Stimulated activated CD8-positive, alpha-beta memory T cell treated with anti-CD3 and anti-CD28 coated beads, Interleukin-4, amount 100 ng/mL, for 48 hours (primary cell): ENCODE measurements at places on chromosomes 12 and 14.

GRCh38 chr12:120757226-120757742 lies 31.7 kb downstream of the ACADS start:
- no peak for DNase-seq

DNA sequence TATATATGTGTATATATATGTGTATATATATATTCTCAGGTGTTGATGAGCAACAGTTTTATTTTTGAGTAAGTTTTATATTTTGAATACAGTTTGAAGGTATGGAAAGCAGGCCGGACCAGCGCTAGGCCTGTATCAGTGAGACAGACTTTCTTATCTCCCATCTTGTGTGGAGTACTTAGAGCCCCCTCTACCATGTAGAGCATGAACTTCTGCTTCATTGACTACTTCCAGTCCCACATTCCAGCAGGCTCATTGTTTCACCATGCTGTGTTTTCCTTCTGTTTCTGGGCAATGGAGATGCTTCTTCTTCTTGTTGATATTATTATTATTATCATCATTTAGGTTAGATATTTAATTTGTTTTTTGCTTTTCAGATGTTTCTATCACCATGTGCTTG lies 76.4 kb downstream of the SLC16A7 start:
- DNase-seq, result no peak

- no peak for DNase-seq
These were observed 46.0 kb upstream of the PLBD1 start for GRCh38 chr12:14613718-14614117.

- no peak for DNase-seq
These were observed 41.0 kb downstream of the GSC start for GRCh38 chr14:94728950-94729349.

- DNase-seq, result no peak
These were observed 388.0 kb downstream of the VRK1 start for GRCh38 chr14:97185186-97185585.

- DNase-seq, result no peak
These were observed 100.2 kb downstream of the TTC7B start for GRCh38 chr14:90715993-90716392.

- no peak for DNase-seq
These were observed 23.7 kb downstream of the HEBP1 start for GRCh38 chr12:12976366-12976765.

DNA sequence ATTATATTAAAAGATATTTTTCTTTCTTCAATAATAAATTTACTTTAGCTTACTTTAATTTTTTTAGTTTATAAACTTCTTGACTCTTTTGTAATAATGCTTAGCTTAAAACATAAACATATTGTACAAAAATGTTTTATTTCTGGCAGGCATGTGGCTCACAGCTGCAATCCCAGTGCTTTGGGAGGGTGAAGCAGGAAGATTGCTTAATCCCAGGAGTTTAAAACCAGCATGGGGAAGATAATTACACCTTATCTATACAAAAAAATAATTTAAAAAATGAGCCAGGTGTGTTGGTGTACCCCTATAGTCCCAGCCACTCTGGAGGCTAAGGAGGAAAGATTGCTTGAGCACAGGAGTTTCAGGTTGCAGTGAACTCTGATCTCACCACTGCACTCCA lies 120.7 kb downstream of the GPHN start:
- no peak for DNase-seq

DNA sequence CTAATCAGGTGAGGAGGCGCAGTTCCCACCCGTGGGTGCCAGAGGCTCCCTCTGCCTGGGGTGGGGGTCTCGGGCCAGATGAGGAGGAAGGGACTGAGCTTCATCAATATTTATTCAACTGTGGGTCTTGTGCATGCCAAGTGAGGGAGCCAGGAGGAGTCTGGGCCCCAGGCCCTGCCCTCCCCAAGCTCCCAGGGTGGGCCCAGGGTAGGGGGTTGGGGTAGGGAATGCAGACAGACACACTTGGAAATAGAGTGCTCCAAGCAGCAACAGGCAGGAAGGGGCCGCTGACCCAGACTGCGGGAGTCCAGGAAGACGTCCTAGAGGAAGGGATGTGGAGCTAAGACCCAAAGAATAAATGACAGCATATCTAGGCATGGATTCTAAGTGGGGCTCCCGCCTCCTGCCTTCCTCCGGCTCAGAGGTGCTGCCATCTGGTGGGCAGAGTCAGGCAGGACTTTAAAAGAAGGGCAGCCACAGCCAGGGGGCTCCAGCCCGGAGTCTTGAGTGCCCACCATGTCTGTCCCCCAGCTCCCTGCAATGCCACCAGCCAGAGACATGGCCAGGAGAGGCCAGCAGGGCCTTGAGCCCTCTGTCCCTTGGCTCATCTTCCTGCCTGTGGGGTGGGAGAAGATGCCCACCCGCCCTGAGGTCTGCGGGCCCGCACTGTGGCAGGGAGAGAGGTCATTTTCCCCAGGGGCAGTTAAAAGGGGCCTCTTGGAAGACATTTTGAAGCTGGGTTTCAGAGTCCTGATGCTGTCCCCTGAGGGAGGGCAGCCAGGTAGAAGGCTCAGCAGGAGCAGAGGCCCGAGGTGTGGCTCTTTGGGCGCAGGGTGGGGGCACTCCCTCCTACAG lies 70.1 kb downstream of the PHETA1 start:
- peak; percentile 73 for DNase-seq

DNA sequence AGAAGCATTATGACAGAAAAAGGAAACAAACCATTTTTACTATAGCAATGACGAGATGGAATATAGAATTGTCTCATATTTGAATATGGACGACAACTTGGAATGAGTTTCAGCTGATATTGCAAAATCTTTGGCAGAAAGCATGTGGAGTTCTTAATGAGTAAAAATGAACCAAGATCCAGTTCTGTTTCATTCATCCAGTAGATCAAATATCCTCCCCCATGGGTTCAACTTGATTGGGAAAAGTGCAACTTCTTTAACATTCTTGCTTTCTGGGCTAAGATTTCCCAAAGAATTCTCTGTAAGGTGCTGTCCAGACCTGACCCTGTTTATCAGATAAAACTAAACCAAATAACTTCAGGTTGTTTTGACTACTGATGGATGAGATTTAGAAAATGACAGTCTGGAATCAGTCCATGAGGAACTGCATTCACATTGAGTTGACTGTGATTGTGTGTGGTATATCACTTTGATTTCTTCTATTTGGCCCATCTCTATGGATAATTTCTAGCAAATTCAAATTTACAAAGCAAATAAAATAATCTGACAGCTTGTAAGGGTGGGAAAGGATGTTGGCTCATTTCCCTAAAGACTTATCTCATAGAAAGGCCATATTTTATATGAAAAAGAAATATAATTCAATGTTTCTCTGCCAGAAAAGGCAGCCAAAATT lies 267.4 kb downstream of the ADAMTS20 start:
- no peak for DNase-seq

GRCh38 chr12:30385706-30386105 lies 310.0 kb downstream of the IPO8 start:
- DNase-seq, result no peak

DNA sequence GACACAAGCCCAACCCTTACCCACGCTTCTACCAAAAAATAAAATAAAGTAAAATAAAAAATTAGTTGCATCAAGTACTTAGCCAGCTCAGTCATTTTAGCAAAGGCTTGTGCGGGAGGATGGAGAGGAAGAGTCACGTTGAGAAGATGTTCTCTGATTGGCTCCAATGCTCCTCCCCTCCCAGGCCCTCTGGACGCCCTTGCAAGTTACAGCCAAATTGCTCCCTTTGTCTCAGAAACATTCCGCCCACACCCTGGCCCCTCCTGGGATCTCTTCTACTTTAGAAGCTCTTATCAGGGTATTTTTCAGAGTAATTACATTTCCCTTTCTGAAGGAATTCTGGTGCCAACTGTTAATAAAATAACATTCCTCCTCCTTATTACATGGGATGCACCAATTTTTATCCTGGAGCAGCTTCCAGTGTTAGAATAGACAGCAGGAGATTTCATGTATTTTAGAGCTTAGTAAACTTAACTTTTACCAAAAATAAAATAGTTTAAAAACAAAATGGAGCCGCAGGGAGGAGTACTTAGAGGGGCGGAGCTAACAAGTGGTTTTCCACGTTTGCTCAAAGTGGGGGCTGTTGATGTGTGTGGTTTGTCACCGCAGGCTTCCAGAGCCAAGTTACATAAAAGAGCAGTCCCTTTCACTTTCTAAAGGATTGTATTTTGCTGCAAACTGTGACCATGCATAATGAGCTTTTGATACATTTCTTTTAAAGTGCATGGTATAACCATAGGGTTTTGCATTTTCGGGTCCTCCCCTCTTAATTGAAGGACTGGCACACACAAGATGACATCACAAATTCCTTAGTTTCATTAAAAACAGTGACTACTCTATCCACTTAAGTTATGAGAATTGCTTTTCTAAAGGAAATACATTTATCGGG lies 71.7 kb upstream of the RAP1B start:
- DNase-seq, result peak; percentile 60

- no peak for DNase-seq
These were observed 7.4 kb downstream of the CLEC14A start for GRCh38 chr14:38248321-38249028.

DNA sequence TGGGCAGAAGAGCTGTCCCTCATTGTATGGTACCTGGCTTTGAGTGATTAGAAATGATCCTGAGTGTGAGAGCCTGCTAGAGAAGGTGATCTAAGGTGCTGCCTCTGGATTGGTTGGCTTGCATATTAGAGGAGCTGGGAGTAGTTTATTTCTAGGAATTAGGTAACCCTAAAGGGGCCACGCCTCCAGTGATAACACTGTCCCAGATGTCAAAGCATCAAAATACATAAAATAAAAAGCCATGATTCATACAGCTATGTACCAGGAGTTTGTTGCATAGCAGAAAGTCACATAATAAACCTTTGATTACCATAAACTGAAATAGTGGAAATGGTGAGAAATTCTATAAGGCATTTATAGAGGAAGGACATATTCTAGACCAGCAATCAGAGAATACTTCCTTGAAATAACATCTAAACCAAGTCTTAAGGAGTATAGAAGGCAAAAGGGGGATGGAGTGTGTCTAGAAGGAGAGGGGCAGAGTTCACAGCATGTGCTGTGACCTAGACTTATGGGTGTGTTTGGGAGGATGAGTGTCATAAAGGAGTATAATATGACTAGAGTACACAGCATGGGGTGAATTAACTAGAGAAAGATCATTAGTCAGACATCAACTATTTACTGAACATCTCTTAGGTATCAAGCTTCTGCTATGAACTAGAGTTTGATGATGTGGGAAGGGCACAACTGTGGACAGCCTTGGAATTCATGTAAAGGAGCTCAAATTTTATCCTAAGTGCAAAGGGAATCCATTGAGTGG lies 686.4 kb downstream of the GALC start:
- no peak for DNase-seq

GRCh38 chr14:89056394-89056793 lies 231.9 kb downstream of the TTC8 start:
- no peak for DNase-seq

DNA sequence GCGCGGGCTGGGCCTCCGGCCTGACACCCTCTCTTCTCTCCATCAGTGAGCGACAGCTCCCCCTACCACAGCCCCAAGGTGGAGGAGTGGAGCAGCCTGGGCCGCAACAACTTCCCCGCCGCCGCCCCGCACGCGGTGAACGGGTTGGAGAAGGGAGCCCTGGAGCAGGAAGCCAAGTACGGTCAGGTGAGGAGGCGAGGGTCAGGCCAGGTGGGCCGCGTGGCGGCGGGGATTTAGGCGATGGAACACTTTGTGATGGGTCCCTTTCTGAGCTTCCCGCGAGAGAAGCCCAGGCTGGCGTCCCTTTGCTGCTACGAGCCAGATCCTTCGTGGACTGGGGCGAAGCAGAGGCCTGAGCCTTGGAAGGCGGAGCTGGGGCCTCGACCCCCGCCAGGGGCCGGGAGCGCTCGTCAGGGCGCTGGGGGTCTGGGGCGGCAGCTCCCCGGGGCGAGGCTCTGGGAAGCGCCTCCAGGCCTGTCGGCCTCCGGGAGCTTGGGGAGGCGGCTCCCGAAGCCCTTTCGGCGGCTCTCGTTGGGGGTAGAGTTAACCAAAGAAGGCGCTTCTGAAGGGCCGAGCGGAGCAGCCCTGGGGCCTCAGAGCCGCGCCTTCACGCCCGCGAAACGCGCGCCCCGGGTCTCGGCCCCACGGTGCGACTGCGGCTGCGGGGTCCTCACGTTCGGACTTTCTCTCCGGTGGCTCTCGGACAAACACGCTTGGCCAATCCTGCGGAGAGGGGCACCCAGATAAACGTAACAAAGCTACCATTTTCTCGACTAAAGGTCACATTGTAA lies 5.0 kb downstream of the PAX9 start:
- DNase-seq, result no peak

GRCh38 chr14:21197418-21198205 lies 41.7 kb upstream of the OR5AU1 start:
- DNase-seq, result no peak

- no peak for DNase-seq
These were observed 280.6 kb upstream of the CLEC14A start for GRCh38 chr14:38536376-38537038.

DNA sequence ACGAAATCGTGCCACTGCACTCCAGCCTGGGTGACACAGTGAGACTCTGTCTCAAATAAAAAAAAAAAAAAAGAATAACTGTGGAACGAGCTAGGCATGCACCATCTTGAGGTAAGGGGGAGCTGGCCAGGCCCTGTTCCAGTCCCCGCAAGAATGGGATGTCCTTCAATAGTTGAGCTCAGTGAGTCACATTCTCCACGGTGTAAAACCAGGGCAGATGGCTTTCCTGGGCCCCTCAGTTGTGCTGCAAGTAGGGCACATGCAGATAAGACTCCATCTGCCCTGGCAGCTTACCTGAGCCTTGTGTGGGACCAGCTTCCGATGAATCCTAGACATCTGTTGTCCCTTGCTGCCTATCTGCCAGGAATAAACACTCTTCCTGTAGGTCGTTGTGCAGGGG lies 312.1 kb downstream of the VRK1 start:
- no peak for DNase-seq

DNA sequence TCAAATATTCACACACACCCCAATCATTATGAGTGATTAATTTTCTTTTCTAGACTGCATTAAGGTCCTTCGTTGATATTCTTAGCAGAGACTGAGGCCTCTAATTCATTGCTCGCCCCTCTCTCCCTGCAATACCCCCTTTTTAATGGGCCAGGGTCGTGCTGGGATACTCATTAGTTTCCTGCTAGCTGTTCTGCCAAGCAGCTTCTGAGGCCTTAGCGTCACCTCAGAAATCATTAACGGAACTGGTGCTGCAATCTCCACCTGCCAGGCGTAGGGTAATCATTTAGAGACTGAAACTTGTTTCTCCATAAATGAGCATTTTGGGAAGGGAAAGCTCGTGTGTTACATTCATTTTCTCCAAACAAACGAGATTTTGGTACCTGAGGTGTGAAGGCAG lies 1054.7 kb downstream of the GALC start:
- DNase-seq, result no peak

- DNase-seq, result no peak
These were observed 315.3 kb downstream of the MED13L start for GRCh38 chr12:115962216-115962615.

- no peak for DNase-seq
These were observed 84.7 kb upstream of the NELL2 start for GRCh38 chr12:44960856-44961255.

DNA sequence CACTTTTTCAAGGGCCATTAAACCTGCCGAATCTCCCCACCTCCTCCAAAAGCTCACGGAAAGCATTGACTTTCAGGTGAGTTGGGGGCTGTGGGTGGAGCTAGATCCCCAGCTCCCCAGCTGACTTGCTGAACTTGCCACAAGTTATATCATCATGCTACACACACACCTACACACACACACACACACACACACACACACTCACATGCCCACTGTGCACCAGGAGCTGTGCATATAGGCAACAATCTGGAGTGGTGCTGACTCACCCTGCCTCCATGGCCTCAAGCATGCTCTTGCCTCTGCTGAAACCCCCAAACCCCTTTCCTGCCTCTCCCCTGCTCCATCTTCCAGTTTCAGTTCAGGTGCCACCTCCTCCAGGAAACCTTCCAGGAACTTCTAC lies 26.1 kb downstream of the SERPINA3 start:
- DNase-seq, result no peak
